Astrocyte of the cerebellum (primary cell): ENCODE measurements at places on chromosomes 1 and 21.

GRCh38 chr1:11478571-11479374, at the start of gene DISP3:
Gene DISP3, plus strand, starts transcription at chr1:11479155. Its CDS starts 21,838 bp downstream, at chr1:11500993.
- no peak for DNase-seq

- DNase-seq: no peak
These were observed 22.7 kb downstream of the ZFYVE9 start for GRCh38 chr1:52164604-52165003.

DNA sequence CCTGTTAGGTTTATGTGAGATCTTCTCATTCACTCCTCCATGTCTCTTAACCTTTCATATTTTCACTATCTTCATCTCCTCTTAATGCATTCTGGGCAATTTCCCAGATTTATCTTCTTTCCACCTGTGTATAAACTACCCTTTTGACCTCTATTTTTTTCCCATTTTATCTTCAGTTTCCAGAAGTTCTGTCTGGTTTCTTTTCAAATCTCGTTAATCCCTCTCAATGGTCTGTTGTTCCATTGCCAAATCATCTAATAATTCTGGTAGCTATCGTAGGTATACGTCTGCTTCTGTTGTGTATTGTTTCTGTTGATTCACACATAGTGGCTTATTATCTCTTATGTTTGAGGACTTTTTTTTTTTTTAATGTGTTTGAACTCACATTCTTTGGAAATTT, 25.7 kb upstream of the HYI start:
- no peak for DNase-seq

- DNase-seq: no peak
These were observed 2.3 kb downstream of the FUBP1 start for GRCh38 chr1:77976433-77977076.

- DNase-seq: no peak
These were observed 20.0 kb upstream of the ITLN1 start for GRCh38 chr1:160904783-160905616.

GRCh38 chr1:162710780-162711465, 78.7 kb downstream of the DDR2 start:
- no peak for DNase-seq

- DNase-seq: no peak
These were observed 105.6 kb downstream of the ERG start for GRCh38 chr21:38392661-38393060.

- peak; percentile 9 for DNase-seq
These were observed at the start of gene AGBL4 for GRCh38 chr1:50023292-50024159. Gene AGBL4, minus strand, starts transcription at chr1:50023954.

GRCh38 chr1:213521206-213521605, 466.6 kb upstream of the PROX1 start:
- no peak for DNase-seq

GRCh38 chr1:179101566-179101965, 19.7 kb downstream of the TOR3A start:
- no peak for DNase-seq

- DNase-seq: no peak
These were observed 19.4 kb upstream of the WASF2 start for GRCh38 chr1:27509127-27510080.

- no peak for DNase-seq
These were observed 117.3 kb upstream of the MARK1 start for GRCh38 chr1:220410611-220411010.

DNA sequence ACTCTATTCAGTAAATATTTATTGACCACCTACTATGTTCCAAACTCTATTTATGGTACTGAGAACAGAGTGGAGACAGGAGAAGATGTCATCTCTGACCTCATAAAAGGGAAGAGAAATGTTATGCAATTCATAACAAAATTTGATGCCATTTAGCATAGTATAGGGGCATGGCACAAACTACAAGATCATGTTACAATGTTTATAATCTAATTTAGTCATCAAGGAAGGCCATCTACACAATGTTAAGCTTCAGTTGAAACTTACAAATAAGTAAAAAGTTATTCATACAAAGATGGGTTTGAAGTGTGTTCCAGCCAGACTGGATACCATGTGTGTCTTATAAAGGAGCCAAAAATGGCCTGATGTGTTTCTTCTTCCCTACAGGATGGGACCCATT, 146.8 kb upstream of the CHRM3 start:
- DNase-seq: no peak

GRCh38 chr21:41712730-41713129, 54.1 kb downstream of the RIPK4 start:
- DNase-seq: no peak

DNA sequence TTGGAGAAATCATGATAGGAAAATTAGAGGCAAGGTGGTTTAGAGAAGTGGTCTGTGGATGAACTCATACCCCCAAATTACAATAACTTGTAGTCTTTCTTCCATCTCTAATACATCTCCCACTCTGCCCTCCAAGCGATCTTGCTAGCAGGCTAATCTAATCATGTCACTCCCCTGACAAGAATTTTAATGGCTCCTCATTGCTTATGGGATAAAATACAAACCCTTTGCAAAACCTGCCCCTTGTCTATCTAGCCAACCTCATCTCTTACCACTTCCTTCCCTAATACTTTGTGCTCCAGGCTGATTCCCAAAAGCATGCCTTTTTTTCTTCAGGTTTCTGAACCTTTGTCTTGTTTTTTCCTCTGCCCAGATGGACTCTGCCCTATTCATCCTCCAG, 71.3 kb upstream of the LRRN2 start:
- no peak for DNase-seq

GRCh38 chr1:23790696-23791515, at the start of gene LYPLA2:
Gene LYPLA2, plus strand, starts transcription at chr1:23791145. Its CDS starts 1,538 bp downstream, at chr1:23792683.
- peak; percentile 71 for DNase-seq
